ENCODE measurements at places on chromosomes 6 and 20.

GRCh38 chr20:63235399-63235983 lies at the start of gene BIRC7:
Gene BIRC7, plus strand, starts transcription at chr20:63235905. Its CDS starts 192 bp downstream, at chr20:63236097.
- DNase-seq = no peak

DNA sequence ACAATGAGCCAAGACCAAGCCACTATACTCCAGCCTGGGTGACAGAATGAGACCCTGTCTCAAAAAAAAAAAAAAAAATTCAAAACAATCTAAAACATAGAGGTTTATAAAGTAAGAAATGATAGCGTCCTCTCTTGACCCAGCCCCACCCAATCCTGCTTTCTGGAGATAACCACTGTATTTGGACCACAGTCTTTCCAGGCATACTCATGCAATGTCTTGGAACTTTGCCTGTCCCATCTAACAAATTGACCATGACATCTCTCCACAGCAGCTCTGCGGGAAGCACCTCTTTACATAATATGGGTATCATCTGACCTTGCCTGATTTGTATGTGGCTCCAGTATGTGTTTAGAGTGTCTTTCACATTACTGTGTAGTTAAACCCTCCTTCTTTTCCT lies 9.1 kb upstream of the SHLD1 start:
- no peak for DNase-seq

DNA sequence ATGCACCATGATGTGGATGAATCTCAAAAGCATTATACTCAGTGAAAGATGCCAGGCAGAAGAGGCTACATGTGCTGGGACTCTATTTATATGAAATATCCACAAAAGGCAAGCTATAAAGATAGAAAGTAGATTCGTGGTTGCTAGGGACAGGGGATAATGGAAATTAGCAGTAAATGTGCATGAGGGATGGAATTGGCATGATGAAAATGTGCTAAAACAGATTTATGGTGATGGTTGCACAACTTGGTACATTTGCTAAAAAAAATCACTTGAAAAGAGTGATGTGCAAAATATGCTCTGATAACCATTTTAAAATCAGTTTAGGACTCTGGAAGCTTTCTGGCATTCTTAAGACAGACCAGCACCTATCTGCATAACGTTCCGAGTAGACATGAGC lies 61.6 kb downstream of the ALDH8A1 start:
- no peak for DNase-seq

GRCh38 chr20:11993886-11994461 lies 76.3 kb downstream of the BTBD3 start:
- no peak for DNase-seq

DNA sequence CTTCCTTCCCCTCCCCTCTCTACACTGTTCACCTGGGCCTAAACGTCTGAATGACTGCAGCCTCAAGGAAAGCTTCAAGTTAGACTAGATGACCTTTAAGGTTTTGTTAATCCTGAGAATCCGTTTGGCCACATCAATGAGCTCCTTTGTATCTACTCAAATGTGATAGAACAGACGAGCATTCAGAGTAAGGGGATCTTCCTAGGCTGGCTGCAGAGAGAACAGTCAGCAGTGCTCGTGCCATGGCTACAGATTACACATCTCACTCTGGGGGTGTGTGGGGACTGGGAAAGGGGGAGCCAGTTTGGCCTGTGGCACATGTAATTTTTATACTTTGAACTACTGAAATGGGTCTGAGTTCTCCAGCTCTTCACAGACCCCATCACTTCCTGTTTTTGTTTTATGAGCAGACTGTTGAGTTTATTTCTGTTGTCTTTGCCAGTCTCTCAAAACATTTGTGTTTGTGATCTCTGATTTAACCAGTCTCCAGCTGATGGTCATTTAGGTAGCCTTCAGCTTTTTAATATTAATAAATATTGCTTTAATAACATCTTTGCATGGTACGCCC lies 50.9 kb downstream of the KCNS1 start:
- no peak for DNase-seq

DNA sequence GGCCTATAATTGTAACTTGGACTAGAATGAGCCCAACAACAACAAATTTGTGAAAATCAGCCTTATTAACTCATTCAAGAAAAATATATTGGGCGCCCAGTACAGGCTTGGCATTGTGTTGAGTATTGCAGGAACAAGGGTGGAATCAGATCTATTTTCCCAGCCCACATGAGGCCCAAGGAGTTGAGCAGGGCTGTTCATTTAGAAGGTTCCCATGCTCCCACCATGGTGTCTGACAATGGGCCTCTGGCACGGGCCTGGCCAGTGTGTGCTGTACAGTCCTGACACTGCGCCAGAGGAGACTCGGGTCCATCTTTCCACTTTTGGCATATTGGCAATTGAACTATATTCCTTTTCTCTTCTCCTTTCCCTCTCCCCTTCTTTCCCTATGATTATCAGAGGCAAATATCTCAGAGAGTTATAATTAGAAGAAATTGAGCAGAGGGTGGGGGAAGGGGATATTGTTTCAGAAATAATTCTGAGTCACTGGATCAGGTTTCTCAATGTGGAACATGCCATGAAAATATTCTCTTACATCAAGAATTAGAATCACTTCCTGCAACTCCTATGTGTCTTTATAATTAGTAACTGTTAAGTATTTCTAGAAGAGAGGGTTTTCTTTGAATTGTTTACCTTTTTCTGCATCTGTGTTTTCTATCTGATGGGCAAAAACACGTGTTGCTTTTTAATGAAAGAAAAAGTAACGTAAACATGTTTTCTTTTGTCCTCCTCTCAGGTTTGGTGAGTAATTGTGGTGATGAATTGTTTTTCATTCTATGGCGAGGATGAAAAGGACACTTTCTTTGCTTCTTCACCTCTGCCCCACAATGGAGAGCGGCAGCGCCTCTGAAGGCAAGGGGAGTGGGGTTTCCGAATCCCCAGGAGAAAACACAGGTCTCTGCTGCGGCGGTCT lies 209.4 kb downstream of the FOXA2 start:
- DNase-seq = no peak

DNA sequence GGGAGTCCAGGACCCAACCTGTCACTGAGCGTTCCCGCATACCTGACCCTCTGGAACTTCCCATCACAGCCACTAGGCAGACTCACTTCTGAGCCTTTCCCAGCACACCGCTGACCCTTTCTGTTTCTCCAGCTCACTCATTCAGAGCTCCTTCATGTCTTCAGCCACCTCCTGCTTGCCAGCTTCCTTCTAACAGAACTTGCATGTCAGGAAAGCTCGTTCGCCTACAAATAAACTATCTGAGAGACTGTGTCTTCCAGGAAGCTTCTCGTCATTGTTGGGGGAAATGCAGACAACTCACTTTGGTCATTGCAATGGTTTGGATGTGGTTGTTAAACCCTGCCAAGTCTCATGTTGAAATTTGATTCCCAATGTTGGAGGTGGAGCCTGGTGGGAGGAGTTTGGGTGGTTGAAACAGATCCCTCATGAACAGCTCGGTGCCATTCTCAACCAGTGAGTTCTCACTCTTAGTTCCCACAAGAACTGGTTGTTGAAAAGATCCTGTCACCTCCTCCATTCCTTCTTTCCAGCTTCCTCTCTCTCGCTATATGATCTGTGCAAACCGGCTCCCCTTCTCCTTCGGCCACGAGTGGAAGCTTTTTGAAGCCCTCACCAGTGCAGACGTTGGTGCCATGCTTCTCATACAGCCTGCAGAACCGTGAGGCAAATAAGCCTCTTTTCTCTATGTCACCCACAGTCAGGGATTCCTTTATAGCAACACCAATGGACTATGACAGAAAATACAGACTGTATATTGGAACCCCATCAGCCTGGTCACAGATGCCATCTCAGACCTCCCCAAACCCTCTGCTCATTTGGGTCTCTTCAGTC lies 1.4 kb upstream of the MUC21 start:
- no peak for DNase-seq

- DNase-seq = no peak
Observed at GRCh38 chr6:16108419-16108818, 20.5 kb upstream of the MYLIP start.

DNA sequence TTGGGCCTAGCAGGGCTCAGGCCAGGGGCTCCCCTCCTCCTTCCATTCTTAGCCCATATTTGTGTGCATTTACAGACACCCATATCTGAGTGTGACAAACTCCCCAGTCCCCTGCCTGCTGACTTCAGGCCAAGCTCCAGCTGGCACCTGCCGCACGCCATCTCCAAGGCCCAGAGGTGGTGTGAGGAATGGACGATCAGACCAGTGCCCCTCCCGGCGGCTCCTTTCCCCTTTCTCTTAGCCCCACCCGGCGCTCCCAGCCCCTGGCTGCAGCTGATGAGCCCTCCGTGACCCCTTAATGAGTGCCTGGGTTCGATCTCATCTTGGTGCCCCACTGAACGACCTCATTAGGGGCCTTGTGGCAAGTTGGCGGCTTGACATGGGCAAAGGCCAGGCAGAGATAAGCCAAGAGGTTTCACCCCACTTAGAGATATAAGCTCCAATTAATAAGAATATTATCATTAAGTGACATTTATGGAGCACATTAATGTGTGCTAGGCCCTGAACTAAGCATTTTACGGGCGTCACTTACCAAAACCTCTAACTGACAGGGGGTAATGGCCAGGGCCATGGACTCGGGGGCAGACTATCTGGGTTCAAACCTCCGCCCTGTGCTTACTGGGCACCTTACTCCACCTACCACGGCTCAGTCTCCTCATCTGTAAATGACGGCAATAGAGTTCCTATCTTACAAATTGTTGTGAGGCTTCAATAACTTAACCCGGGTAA lies 17.5 kb downstream of the ADA start:
- no peak for DNase-seq

DNA sequence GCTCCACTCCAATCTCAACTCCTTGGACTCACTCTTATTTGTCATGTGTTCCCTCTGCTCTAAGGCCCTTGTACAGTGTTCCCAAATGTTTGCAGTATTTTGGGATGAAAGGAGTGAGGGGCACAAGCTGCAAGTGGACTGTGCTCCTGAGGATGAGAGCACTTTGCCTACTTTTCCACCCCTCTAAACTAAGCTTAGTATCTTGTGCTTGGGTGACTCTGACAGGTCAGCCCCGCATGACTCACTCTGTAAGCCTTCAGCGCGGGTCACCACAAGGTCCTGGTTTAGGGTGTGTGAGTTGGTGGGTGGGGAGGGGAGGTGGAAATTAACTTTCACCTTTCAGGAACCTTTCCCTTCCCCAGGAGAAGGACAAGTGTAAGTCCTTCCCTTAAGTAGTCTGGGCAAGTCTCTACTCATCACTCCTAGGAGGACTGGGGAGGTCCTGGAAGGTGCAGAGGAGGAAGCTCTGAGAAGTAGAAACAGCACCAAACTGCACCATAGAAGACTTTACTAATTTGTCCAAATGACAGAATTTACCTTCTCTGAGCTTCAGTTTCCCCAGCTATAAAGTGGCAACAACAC lies 68.8 kb upstream of the EPB41L1 start:
- no peak for DNase-seq

DNA sequence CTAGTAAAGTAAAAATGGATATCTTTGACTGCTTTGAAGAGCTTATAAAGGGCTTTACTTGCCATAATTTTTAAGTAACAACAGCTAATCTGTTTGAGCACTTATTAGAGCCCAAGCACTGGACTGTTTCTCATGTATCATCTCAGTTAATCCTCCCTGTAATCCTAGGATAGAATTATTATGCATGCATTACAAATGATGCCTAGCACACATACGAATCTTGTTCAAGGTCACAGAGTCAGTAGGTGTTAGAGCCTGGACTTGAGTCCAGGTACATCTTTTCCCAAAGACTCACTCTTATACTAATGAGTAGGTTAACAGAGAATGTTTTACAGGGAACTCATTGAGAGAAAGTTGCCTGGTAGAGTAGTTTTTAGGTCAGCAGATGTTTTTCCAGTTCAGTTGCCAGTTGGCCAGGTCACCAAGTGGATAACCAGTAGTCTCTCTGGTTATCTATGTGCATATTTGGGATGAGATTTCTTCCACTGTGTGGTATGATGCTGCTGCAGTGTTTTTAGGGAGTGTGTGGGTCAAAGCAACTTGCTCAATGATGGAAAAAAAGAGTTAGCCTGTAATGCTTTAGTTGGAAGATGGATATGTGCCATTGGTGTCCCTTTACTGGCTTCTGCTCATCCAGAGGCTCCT lies 32.3 kb upstream of the LAMA4 start:
- DNase-seq = no peak

- no peak for DNase-seq
Observed at GRCh38 chr6:52189974-52190373, 3.8 kb downstream of the IL17A start.

DNA sequence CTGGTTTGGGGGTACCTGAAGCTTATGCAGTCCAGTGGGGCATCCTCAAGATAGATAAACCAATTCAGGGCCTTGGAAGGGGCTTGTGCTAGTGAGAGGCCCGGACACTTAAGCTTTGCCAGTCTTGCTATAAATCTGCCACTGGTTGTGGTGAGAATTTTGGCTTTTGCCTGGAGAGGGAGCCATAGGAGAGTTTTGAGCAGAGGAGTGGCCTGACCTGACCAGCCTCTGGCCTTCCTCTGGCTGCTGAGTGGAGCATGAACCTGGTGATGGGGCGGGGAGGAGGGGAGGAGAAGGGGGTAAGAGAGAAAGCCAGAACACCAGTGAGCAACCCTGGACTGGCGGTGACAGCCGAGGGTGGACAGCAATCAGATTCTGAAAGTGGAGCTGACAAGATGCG lies 7.1 kb downstream of the TMEM74B start:
- no peak for DNase-seq

- no peak for DNase-seq
Observed at GRCh38 chr20:3704087-3704486, 8.3 kb downstream of the SIGLEC1 start.

DNA sequence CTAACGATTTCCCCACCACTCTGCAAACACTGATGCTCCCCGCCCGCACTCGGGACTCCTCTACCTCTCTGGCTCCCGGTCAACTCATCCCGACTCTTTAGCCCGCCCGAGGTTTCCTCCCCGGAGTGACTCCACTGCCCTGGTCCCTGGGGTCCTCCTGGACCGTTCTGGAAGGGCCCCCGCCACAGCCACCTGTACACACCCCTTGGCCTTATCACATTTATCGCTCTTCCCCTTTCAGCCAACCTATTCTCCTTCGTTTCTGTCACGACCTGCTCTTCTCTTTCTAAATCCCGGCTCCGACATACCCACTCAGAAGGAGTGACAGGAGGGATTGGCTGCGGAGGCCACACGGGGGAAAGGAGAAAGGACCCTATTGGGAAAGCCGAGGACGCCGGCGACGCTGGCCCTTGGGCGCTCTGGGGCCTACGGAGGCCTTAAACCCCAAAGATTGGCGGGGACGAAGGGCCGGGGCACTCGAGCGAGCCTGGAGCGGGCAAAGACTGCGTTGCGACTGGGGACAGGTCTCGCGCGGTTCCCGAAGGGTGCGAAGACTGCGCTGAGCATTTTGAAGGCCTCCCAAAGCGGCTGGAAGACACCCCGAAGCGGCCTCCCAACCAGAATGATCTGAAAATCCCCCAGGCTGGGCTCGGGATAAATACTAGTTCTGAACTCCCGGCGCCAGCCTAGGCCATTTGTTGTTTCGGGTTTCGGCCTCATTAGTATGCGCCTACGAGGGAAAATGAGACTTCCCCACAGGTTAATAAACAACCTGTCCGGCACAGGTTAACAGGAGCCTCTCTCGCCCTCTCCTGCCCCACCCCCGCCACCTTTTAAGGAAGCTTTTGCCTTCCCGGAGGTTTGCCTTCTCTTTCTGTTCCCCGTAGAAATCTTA lies 9.2 kb downstream of the SIM1 start:
- DNase-seq = no peak

- DNase-seq = no peak
Observed at GRCh38 chr6:25405442-25405841, 126.3 kb downstream of the CARMIL1 start.

Measured in activated gamma-delta T cell (primary cell).